ENCODE measurements at places on chromosomes 16 and 17. TPM values are rescaled to one million over a fixed set of nuclear protein-coding genes. Genes with fewer than 3 reads are reported as not detected.

The MT1M gene
- total RNA-seq = 252 TPM

The TBC1D3H gene
- total RNA-seq = not detected

The ABHD15 gene
- total RNA-seq = 41.2 TPM

The COPZ2 gene
- 11.4 TPM for total RNA-seq

The CD300A gene
- total RNA-seq = 61.1 TPM

The KRT36 gene
- not detected for total RNA-seq

DNA sequence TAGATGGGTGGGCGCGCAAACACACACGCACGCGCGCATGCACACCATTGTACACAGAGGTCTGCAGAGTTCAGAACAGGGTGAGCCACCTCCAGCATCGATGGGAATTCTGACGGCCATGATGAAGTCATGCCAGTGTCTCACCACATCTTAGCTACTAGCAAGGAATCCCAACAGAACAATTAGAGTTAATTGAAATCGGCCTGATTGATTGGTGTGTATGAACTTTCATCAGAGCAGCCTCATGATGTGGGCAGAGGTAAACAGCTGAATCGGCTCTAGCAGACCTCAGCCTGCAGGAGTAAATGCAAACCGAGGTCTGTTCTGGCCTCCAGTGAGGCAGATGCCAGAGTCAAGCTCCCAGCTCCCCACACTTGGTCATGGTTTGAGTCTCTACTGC lies 200.6 kb downstream of the CBLN1 start:
- H3K36me3 ChIP-seq = no peaks in the 10 kb centered on the region
- DNase-seq = no peak
- H3K27ac ChIP-seq = no peak overlapping the region
- H3K4me3 ChIP-seq = no peak overlapping the region

DNA sequence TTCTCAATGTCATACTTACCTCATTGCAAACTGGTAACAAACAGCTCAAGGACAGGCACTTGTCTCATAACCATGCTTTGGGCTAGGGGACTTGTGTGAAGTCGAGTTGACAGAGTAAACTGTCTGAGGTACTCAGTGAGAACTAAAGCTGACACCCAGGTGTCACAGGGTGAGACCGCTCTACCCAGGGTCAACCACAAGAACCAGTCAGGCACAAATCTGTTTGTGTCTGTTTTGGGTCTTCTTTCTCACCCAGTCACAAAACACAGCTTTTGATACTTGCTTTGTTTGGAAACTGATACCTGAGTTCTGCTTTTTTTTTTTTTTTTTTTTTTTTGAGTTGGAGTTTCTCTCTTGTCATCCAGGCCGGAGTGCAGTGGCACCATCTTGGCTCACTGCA lies 161.1 kb downstream of the STX8 start:
- H3K36me3 ChIP-seq = no peaks in the 10 kb centered on the region
- H3K4me1 ChIP-seq = no peaks in the 10 kb centered on the region
- H3K27ac ChIP-seq = no peak overlapping the region
- DNase-seq = peak; percentile 52
- H3K27me3 ChIP-seq = no peaks in the 10 kb centered on the region

DNA sequence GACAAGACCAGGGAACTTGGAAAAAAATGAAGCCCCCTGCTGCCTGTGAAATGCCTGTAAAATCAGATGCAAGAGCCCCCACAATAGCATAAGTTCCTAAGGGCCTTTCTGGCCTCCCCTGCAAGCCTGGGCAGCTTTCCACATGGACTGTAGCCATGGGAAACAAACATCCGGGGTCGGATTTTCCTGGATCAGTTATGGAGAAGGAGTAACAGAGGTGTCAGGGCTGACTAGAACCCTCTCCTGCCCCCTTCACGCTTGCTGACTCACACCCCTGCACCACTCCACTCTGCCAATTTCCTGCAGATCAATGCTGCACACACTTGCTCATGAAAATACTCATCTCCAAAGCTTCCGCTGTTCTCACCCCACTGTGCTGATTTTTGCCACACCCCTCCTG lies 258.6 kb downstream of the CBLN1 start:
- DNase-seq = no peak
- no peaks in the 10 kb centered on the region for H3K4me1 ChIP-seq
- H3K27ac ChIP-seq = no peak overlapping the region
- H3K27me3 ChIP-seq = no peaks in the 10 kb centered on the region
- no peaks in the 10 kb centered on the region for H3K36me3 ChIP-seq

DNA sequence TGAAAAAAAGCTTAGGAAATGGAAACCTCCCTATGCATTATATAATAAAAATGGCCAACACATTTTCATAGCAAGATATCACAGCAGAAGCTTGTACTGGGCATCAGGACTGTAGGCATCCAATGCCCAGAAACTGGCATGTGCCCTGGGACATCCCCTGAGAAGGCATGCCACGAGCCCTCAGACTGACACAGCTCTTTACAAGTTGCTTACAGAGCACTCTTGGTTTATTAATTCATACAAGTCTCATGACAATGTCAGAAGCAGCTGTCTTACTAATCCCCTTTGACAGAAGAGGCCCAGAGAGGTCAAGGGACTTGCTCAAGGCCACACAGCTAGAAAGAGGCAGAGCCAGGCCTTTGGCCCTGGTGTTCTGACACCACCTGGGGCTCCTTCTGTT lies 5.6 kb upstream of the CCL2 start:
- no peaks in the 10 kb centered on the region for H3K36me3 ChIP-seq
- no peak overlapping the region for H3K27ac ChIP-seq
- peaks cover 5% of the 10 kb centered on the region for H3K4me1 ChIP-seq
- no peak for DNase-seq
- no peak overlapping the region for H3K4me3 ChIP-seq

DNA sequence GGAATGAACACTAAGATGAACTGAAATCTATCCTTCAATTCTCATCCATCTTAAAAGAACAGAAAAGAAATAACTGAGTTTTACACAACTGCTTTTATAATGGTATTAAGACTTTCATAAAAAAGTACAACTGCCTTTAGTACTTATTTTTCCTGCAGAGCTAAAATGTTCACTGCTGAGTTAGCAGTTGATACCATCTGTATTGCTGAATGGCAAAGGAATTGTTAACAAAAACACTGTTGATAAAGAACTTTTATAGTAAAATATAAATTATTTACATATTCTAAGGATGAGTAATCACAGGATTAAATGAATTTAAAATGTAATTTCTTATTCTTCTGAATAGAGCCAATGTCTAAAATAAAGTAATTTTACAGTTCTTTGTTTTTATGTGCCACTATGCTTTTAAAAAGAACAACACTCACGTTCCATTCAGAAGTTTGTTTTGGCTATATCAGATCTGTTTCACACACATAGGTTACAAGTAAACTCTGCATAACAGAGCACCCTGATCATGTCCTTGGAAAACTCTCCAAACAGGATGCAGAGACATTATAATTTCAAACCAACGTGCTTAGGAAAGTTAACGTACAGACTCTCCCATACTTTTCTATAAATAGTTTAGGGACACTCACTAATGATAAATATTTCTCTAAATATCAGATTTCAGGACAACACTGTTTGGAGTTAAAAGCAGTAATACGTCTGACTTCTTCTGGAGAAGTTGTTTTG lies 151.1 kb downstream of the ITFG1 start:
- peaks cover 12% of the 10 kb centered on the region for H3K36me3 ChIP-seq
- H3K4me3 ChIP-seq = no peak overlapping the region
- H3K27me3 ChIP-seq = no peaks in the 10 kb centered on the region
- DNase-seq = no peak

- no peak overlapping the region for H3K27ac ChIP-seq
- no peaks in the 10 kb centered on the region for H3K4me1 ChIP-seq
- no peak overlapping the region for H3K4me3 ChIP-seq
- H3K27me3 ChIP-seq = no peaks in the 10 kb centered on the region
Measured at GRCh38 chr16:79795556-79795955, 195.0 kb upstream of the MAF start.

- no peaks in the 10 kb centered on the region for H3K4me1 ChIP-seq
- no peaks in the 10 kb centered on the region for H3K36me3 ChIP-seq
- DNase-seq = no peak
- H3K4me3 ChIP-seq = no peak overlapping the region
- no peak overlapping the region for H3K27ac ChIP-seq
Measured at GRCh38 chr16:10541366-10541765, 39.0 kb downstream of the EMP2 start.

- H3K4me1 ChIP-seq = peaks cover 4% of the 10 kb centered on the region
- H3K4me3 ChIP-seq = no peak overlapping the region
- no peaks in the 10 kb centered on the region for H3K27me3 ChIP-seq
- peak overlapping the region; percentile 87 for H3K27ac ChIP-seq
- H3K36me3 ChIP-seq = no peaks in the 10 kb centered on the region
- peak; percentile 52 for DNase-seq
Measured at GRCh38 chr16:56606476-56607108, 1.8 kb upstream of the MT2A start.

DNA sequence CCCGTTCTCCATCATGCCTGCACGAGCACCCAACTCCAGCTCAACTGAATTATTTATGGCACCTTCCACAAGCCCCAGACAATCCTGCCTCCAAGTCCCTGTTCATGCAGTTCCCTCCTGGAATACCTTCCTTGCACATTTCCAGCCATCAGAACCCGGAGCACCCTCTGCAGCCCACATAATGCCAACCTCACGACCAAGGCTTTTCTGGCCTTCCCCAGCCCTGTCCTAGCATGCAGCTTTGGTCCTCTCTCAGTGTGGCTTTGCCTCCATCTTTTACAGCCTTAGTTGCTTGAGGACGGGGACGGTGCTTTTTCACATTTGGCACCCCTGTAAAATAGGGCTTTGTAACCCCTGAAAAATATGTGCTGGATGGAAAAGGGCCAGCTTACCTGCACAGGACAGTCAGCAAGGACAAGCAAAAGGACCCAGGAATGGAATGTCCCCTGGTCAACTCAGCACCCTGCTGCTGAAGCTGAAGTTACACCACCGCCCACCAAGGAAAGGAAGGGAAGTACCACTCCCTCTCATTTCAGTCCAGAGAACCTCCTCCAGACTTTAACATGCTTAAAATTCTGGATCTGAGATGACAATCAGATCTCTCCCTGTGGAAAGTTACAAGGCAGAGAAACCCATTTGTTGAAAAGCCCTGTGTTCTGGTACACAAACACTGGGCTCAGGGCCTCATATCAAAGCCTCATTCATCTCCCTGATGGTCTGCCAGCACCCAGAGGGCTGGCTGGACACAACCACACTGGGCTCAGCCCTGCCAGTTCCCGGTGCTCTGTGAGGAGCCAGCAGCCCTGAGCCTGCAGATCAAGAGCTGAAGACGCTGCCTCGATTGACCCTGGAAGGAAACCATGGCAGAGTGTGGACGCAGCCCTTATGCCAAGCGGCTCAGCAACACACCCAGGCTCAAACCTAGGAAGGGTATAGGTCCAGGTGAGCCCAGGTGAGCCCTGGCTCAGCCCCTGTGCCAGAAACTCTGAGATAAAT lies 2.9 kb downstream of the SLC39A11 start:
- no peak overlapping the region for H3K27ac ChIP-seq
- no peak overlapping the region for H3K4me3 ChIP-seq
- H3K4me1 ChIP-seq = no peaks in the 10 kb centered on the region
- no peaks in the 10 kb centered on the region for H3K36me3 ChIP-seq

DNA sequence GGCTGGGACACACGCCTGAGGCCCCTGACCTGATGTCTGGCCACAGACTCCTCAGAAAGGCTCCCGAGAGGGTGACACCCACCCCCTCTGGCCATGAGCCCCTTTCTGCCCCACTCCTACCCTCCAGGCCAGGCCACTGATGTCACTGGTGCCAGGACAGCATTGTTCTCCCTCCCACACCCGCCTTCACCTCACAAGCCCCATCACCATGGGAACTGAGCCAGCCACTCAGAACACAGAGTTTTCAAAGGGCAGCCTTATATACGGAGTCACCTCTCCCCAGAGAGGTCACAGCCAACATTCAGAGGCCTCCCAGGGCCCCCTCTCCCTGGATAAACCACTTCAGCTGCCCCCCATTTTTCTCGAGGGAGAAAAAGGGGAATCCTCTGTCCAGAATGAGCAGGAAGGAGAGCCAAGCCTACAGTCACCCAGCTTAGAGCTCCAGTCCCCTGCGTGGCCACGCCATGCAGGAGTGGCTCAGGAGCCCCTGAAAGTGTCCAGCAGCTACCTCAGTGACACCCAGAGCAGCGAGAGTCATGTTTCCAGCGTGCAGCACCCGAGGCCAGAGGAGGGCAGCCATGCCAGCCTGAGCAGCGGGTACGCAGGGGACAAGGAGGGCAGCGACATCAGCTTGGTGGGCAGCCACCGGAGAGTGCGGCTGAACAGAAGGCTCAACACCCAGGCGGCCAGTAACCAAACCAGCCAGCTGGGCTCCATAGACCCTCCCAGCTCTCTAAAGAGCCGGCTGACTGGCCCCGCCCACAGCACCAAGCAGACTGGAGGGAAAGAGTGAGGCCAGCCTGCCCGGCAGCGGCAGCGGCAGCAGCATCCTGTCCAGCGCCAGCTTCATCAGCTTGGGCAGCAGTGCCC lies at the start of gene C16orf82:
Gene C16orf82 (plus strand): TSS at position 260 of the 870 bp plus-strand sequence.
- H3K27me3 ChIP-seq = no peaks in the 10 kb centered on the region
- no peak within 1 kb of the TSS for H3K27ac ChIP-seq
- DNase-seq = no peak

DNA sequence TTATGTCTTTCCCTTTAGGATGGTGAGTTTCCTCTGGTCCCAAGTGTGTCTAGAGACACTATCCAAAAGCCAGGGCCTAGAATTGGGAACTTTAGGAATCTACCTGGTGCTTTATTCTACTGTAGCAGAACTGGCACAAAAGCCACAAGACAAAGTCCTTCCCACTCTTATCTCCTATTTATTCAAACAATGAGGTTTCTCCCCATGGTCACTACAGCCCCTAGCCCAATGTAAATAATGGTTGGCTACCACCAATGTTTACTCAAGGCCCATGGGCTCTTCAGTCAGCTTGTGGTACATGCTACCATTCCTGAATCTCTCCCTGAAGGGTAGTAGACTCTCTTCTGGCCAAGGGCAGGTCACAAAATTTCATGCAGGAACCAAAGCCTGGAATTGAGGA lies 789.4 kb upstream of the KIF2B start:
- no peak overlapping the region for H3K27ac ChIP-seq
- H3K4me1 ChIP-seq = no peaks in the 10 kb centered on the region
- DNase-seq = no peak
- no peaks in the 10 kb centered on the region for H3K27me3 ChIP-seq
- H3K4me3 ChIP-seq = no peak overlapping the region
- no peaks in the 10 kb centered on the region for H3K36me3 ChIP-seq

GRCh38 chr17:75074532-75074931 lies 13.2 kb upstream of the SLC16A5 start:
- H3K4me3 ChIP-seq = no peak overlapping the region
- H3K36me3 ChIP-seq = no peaks in the 10 kb centered on the region
- no peak overlapping the region for H3K27ac ChIP-seq
- DNase-seq = no peak

Data from Peyer's patch (tissue), 4 donors.